Stimulated activated CD4-positive, alpha-beta T cell treated with anti-CD3 and anti-CD28 coated beads, Interleukin-2, amount 100 ng/mL, for 4 hours (primary cell): ENCODE measurements at places on chromosomes 11 and 22.

GRCh38 chr11:12478743-12479142 lies 101.4 kb downstream of the PARVA start:
- no peak for DNase-seq

DNA sequence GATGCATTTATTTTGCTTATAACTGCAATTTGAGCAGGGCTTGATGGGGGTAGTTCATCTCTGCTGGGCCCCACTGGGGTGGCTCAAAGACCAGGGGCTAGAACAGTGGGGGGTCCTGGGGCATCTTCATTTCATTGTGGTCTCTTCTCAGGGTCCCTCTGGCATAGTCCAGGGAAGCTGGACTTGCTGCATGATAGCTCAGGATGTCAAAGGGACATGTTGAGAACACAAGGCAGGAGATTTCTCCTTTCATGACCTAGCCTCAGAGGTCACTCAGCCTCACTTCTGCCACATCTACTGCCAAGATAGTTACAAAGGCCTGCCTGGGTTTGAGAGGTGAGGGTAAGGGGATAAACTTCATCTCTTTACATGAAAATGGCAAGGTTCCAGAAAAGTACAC lies 89.5 kb downstream of the CWC15 start:
- no peak for DNase-seq

- DNase-seq: no peak
Measured at GRCh38 chr11:117058761-117059261, 39.4 kb downstream of the SIK3 start.

DNA sequence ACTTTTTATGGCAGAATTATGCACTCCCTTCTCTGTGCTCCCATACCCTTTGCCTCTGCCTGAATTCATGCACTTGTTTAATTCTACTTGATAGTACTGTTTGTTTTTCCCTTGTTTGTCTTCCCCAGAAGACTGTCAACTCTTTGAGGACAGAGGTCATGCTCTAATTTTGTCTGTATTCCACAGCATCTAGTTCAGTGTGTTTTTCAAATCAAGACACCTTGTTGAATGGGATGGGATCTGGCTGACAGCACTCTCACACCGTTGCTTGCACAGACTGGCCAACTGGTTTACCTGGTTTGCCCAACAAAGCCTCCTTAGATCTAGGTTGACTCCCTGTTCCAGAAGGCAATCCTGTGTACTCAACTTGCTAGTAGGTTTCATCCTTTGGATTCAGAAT lies 121.2 kb upstream of the TIMP3 start:
- DNase-seq: no peak

DNA sequence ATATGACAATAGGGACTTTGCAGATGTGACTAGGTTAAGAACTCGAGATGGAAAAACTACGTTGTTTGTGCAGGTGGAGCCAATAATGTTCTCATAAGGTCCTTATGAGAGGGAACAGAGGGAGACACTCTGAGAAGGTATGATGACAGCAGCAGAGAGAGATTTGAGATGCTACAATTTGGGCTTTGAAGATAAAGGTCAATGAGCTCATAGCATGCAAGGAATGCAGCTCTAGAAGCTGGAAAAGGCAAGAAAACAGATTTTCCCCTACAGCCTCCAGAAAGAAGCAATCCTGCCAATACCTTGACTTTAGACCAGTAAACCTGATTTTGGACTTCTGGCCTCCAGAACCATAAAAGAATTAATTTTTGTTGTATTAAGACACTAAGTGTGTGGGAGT lies 21.1 kb downstream of the FAM76B start:
- DNase-seq: no peak

DNA sequence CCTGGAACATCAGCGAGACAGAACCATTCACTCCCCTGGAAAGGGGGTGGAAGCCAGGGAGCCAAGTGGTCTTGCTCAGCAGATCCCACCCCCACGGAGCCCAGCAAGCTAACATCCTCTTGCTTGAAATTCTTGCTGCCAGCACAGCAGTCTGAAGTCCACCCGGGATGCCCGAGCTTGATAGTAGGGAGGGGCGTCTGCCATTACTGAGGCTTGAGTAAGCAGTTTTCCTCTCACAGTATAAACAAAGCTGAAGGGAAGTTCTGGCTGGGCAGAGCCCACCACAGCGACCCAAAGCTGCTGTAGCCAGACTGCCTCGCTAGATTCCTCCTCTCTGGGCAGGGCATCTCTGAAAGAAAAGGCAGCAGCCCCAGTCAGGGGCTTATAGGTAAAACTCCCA lies 764.8 kb upstream of the LUZP2 start:
- no peak for DNase-seq

- DNase-seq: no peak
Measured at GRCh38 chr11:76277298-76278175, 71.2 kb upstream of the WNT11 start.

GRCh38 chr22:46172522-46173110 lies 22.3 kb downstream of the PPARA start:
- DNase-seq: no peak

DNA sequence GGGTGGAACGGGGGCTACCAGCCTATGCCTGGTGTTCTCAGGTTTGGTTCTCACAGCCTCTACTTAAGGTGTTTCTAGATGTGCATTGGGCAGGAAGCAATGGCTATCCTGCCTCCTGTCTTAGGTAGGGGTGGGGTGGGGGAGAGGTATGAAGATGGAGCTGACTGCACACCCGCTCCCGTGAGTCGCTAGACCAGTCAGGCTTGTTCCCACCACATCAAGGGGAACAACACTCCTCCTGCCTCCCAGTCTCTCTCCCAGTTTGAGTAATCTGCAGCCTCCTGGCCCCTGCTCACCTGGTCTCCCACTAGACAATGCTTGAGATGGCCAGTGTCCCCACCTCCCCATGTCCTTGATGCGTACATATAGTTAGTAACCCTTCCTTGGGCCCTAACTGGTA lies 79.3 kb upstream of the TENM4 start:
- no peak for DNase-seq
